Hypothalamus (tissue), 51 donors: ENCODE measurements at places on chromosomes 6 and 20.

DNA sequence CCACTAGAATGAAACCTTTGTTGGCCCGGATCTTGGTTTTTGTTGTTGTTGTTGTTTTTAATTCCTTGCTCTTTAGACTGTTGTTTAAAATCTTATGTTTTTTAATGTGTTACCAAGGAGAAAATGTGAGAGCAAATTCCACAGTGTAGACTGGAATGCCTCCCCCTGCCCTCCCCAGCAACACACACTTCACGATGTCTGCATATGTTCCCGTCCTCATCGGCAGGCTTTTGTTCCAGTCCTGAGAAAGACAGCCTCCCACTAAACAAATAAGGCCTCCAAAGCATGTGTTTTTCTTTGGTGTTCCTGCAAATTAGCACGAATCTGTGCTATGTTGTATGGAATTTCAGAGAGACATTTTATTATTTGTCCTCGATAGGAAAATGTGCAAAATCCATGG is 263.3 kb upstream of the QKI start:
- no peak for DNase-seq

- no peak for DNase-seq
These were observed 51.0 kb downstream of the STK4 start for GRCh38 chr20:45017281-45017680.

DNA sequence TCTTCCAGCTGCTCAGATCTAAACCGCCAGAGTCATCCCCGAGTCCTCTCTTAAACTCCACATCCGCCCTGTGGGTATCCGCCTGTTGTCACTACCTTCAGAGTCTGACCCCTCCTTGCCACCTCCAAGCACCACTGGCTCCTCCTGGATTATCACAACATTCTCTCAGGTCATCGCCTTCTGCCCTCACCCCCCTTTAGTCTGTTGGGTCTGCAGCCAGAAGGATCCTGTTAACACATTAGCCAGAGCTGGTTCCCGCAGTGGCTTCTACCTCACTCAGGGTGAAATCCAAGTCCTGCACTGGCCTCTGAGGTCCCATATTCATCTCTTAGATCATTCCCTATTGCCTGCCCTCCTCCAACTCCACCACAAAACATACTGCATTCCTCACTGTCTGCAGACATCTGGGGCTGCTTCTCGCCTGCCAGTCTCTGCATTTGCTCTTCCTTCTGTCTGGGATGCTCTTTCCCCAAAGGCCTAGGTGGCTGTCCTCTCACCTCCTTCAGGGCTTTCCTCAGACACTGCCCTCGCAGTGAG is 34.1 kb downstream of the TNXB start:
- DNase-seq: no peak

DNA sequence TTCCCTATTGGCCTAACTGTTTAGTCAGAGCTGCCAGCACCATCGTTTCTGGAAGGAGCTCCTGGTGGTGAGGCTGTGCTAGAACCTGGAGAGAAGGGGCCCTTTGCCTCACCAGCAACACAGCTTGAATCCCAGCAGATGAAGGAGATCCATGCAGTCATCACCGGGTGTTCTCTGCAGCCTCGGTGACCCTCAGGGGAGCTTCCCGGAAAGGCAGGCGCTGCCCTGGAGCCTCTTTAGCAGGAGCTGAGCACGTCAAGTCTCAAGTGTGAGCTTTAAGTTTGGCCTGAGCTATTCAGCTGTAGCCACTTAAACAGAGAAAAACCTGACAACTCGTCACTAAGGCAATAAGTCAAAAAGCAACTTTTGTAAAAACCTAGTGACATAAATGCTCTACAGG is 181.2 kb upstream of the FOXQ1 start:
- no peak for DNase-seq

DNA sequence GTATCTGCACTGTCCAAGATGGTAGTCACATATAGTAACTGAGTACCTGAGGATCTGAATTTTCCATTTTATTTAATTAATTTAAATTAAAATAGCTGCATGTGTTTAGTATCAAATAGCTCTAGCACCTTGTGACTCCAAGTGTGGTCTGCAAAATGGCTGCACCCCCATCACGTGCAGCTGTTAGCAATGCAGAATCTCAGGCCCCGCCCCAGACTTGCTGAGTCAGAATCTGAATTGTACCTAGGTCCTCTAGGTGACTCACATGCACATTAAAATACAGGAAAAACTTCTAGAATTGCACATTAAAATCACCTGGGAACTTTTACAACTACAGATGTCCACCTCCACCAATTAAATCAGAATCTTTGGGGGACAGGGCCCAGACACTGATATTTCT is 19.2 kb upstream of the FAM83C start:
- no peak for DNase-seq

- DNase-seq: no peak
These were observed 810.6 kb downstream of the EPHA7 start for GRCh38 chr6:92608751-92609150.

DNA sequence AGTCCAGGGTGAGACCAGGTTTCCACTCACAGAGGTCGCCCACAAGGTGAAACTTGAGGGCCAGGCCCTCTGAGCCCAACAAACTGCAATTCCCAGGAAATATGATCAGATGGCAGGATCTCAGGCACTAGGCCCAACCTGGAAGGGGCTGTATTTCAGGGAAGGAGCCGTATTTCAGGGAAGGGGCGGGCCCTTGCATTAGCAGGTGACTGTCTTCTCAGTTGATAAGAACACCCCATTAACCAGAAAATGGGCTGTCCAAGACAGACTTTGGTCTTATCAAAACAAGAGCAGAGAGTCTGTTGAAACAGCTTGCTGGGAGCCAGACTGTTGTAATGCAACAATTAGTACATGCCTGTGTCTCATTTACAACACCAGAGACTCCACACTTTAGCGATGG is 10.9 kb upstream of the BNIP5 start:
- no peak for DNase-seq

- no peak for DNase-seq
These were observed 25.5 kb upstream of the EDN1 start for GRCh38 chr6:12264671-12265070.

- DNase-seq: no peak
These were observed 27.6 kb downstream of the PRKN start for GRCh38 chr6:162699961-162700360.

DNA sequence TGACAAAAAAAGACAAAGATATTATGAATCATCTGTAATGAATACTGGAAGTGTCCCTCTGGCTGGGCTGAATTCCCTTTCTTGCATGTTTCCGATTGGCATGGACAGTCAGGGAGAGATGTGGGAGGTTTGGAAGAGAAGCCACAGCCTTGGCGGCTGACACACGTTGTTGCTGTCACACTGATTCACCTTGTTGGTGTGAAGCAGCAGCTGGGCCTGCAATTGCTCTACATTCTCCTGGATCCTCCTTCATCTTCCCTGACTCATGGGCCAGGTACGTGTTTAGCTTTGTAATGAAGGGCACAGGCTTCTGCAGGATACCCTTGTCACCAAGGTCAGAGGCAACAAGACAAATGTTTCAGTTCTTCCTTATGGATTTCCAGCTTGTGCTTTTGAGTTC is 13.4 kb upstream of the SMIM8 start:
- DNase-seq: no peak

DNA sequence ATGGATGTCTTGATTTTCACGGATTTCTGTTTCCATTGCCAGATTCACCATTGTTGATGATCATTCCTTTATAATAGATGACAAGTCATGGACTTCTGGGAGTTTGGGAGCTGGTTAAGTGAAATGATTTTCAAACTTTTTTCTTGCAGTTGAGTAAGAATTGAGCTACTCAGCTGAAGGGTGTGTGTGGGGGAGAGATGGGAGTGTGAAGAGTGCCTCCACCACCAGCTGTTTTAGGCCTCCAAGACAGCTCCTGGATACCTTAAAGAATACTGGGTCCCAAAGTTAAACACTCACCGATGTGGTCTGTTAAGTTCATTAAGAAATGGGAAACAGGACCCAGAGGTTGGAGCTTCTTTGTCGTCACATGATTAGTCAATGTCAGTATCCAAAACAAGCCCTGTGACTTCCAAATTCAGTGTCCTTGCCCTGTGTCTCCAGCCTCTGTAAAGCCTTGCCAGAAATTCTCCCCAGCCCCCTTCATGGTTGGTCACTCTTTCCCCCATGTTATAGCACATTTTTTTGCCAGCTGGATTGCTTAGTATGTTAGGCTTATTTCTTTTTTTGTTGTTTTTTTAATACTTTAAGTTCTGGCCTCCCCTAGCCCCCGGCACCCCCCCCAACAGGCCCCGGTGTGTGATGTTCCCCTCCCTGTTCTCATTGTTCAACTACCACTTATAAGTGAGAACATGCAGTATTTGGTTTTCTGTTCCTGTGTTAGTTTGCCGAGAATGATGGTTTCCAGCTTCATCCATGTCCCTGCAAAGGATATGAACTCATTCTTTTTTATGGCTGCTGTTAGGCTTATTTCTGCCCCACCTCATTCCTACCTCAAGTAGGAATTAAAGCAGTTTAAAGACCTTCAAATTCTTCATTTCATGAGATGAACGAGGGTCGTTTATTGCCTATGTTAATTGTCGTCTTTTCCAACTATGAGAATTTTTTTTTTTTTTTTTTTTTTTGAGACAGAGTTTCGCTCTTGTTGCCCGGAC is 26.9 kb downstream of the BICRAL start:
- no peak for DNase-seq

GRCh38 chr6:146984251-146984924 is 219.8 kb upstream of the STXBP5 start:
- DNase-seq: no peak

GRCh38 chr6:10720265-10720959 is 2.5 kb upstream of the TMEM14C start:
- DNase-seq: no peak

DNA sequence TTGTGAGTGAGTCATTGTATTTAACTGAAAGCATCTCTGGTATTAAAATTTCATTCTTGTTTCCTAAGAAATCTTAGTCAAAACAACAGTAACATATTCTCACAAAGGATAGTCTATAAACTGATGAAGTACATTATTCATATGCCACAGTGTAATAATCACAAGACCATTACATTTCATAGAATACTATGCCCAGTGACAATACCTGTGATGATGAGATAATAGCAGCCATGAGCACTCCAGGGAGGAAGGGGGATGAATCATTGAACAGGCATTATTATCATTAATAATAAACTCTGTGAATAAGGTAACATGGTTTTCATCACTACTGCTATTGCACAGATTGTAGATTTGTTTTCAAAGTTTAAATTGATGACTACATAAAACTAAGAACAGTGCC is 667.9 kb downstream of the EPM2A start:
- no peak for DNase-seq

- DNase-seq: no peak
These were observed 28.7 kb downstream of the TMEM242 start for GRCh38 chr6:157294654-157295053.
